ENCODE measurements at places on chromosomes 11 and 22. TPM values are rescaled to one million over a fixed set of nuclear protein-coding genes. Genes with fewer than 3 reads are reported as not detected.

Gene NFAM1
- 0.47 TPM for total RNA-seq

Gene OR52N4
- 0.38 TPM for total RNA-seq

Gene MYBPC3
- total RNA-seq: not detected

Gene ARHGAP8
- 2.3 TPM for total RNA-seq

Gene RTN4R
- total RNA-seq: 0.78 TPM

Gene C11orf65
- total RNA-seq: 0.31 TPM

Gene MRGPRE
- not detected for total RNA-seq

Gene NRXN2
- 1.3 TPM for total RNA-seq

Gene TMPRSS6
- 1.8 TPM for total RNA-seq

Gene KLHL35
- 0.62 TPM for total RNA-seq

Gene NPAS4
- total RNA-seq: not detected

Gene JAML
- total RNA-seq: 1.4 TPM

Gene RTL10
- total RNA-seq: 26.3 TPM

Gene OSBP2
- 0.14 TPM for total RNA-seq

Gene MMP1
- not detected for total RNA-seq

Gene HTR3B
- not detected for total RNA-seq

Gene PLEKHB1
- total RNA-seq: 0.45 TPM

Gene MS4A12
- total RNA-seq: not detected

Gene MYRF
- 5.5 TPM for total RNA-seq

Gene SHISA8
- not detected for total RNA-seq

Gene GAL
- not detected for total RNA-seq

Gene GLYATL1
- total RNA-seq: not detected

Gene POLDIP3
- total RNA-seq: 61.6 TPM

Gene PARVA
- not detected for total RNA-seq

Gene ANKK1
- 0.19 TPM for total RNA-seq

Gene GLB1L2
- 1.7 TPM for total RNA-seq

Gene WNT7B
- total RNA-seq: not detected

Gene MPZL2
- 0.45 TPM for total RNA-seq

Gene SEZ6L
- not detected for total RNA-seq

Gene ADAMTS8
- not detected for total RNA-seq

Gene OR10A2
- not detected for total RNA-seq

Gene MS4A6E
- total RNA-seq: not detected

Gene NNMT
- total RNA-seq: not detected

Gene FUT4
- total RNA-seq: 6.5 TPM

Gene PCF11
- 74.3 TPM for total RNA-seq

Gene XKR3
- not detected for total RNA-seq

Gene GAL3ST1
- total RNA-seq: not detected

Gene DMC1
- 11.5 TPM for total RNA-seq

Gene TEX54
- not detected for total RNA-seq

Gene VPREB1
- not detected for total RNA-seq

Gene OR8D1
- not detected for total RNA-seq

Gene NEU3
- 35.0 TPM for total RNA-seq

Gene SPON1
- total RNA-seq: not detected

Gene CDC45
- total RNA-seq: 137 TPM

Gene PPFIA1
- total RNA-seq: 60.0 TPM

Gene PLAAT2
- total RNA-seq: not detected

Gene OR52N2
- not detected for total RNA-seq

Gene CDC42BPG
- 0.59 TPM for total RNA-seq

Gene LINC01488
- total RNA-seq: not detected

Gene HEPN1
- not detected for total RNA-seq

Gene USP47
- 61.7 TPM for total RNA-seq

Gene C11orf42
- not detected for total RNA-seq

Gene CST6
- total RNA-seq: not detected

Gene GRM5
- total RNA-seq: not detected

Gene FXYD6
- not detected for total RNA-seq

Gene TIGD3
- 0.59 TPM for total RNA-seq

All from natural killer cell treated with Interleukin-12 subunit alpha and Interleukin-12 subunit beta and Interleukin-15 and Interleukin-18, amount 100 ng/mL, for 72 hours (primary cell).